HepG2 (cell line): ENCODE measurements at places on chromosomes 6 and 20. TPM values are rescaled to one million over a fixed set of nuclear protein-coding genes. Genes with fewer than 3 reads are reported as not detected.

DNA sequence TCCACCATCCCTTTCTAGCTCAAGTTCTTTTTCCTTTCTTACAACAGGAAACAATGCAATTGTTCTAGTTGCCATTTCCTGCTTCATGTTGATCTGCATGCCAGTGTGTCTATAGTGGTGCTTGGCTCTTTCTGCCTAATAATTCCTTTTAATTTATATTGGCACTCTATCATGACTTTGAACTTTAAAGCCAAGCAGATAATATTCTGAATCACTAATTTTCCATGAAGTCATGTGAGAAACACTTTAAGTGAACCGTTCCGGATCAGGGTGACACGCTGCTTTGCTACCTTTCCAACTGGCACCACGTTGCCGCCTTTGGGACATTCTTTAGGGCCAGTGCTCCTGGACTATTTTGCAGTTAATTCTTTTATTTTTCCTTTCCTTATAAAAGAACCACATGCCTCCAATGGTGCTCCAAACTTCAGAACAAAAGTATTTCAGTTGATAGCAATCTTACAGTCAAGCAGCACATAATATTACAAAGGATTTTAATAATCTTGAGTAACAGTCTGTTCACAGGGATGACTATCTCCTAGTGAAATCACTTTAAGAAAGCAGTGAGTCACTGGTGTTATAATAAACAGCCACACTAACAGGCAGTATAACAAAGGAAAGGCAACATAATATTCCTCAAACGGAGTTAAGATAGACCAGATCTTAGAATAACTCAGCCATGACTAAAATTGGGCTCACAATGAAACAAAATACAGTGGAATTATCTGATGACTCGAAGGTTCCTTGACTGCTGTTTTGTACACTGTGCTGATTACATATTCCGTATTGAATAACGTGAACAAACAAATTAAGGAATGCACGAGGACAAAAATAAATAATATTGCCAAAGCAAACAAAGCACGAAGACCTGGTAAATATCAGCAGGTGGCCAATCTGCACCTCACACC is 19.0 kb upstream of the BLOC1S5 start:
- no peak overlapping the region for H3K4me3 ChIP-seq
- H3K4me1 ChIP-seq: peaks cover 76% of the 10 kb centered on the region
- no peak for DNase-seq
- no peaks in the 10 kb centered on the region for H3K27me3 ChIP-seq
- peak overlapping the region; percentile 85 for H3K27ac ChIP-seq

- no peaks in the 10 kb centered on the region for H3K4me1 ChIP-seq
- no peak for DNase-seq
- peaks cover 43% of the 10 kb centered on the region for H3K27me3 ChIP-seq
- no peaks in the 10 kb centered on the region for H3K36me3 ChIP-seq
- no peak within 1 kb of the TSS for H3K27ac ChIP-seq
- H3K4me3 ChIP-seq: no peak within 1 kb of the TSS
Observed at GRCh38 chr20:63471981-63472831, at the start of gene KCNQ2. Gene KCNQ2 (minus strand): TSS chr20:63472655. CDS start chr20:63472463, 192 bp downstream.

DNA sequence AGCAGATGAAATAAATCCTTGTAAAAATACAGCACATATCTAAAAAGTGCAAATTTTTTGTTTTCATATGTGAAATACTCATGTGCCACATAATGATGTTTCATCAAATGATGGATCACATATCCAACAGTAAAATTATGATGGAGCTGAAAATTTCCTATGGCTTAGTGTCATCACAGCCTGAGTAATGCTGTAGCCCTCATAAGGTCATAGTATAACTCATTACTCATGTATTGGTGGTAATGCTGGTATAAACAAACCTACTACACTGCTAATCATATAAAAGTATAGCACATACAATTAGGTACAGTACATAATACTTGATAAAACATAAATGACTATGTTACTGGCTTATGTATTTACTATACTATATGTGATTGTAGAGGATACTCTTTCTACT is 12.9 kb downstream of the TSPYL1 start:
- no peak for DNase-seq
- no peak overlapping the region for H3K4me3 ChIP-seq
- H3K27ac ChIP-seq: no peak overlapping the region
- 0 out of 2 replicates have a peak, but pooled peaks cover 5% of the 10 kb centered on the region for H3K4me1 ChIP-seq
- no peaks in the 10 kb centered on the region for H3K27me3 ChIP-seq

- no peak overlapping the region for H3K4me3 ChIP-seq
- no peak overlapping the region for H3K27ac ChIP-seq
- DNase-seq: no peak
- no peaks in the 10 kb centered on the region for H3K27me3 ChIP-seq
- H3K36me3 ChIP-seq: no peaks in the 10 kb centered on the region
Observed at GRCh38 chr20:60541991-60542390, 583.8 kb downstream of the CDH26 start.

Gene CLDN20
- total RNA-seq: not detected in 2 replicates

DNA sequence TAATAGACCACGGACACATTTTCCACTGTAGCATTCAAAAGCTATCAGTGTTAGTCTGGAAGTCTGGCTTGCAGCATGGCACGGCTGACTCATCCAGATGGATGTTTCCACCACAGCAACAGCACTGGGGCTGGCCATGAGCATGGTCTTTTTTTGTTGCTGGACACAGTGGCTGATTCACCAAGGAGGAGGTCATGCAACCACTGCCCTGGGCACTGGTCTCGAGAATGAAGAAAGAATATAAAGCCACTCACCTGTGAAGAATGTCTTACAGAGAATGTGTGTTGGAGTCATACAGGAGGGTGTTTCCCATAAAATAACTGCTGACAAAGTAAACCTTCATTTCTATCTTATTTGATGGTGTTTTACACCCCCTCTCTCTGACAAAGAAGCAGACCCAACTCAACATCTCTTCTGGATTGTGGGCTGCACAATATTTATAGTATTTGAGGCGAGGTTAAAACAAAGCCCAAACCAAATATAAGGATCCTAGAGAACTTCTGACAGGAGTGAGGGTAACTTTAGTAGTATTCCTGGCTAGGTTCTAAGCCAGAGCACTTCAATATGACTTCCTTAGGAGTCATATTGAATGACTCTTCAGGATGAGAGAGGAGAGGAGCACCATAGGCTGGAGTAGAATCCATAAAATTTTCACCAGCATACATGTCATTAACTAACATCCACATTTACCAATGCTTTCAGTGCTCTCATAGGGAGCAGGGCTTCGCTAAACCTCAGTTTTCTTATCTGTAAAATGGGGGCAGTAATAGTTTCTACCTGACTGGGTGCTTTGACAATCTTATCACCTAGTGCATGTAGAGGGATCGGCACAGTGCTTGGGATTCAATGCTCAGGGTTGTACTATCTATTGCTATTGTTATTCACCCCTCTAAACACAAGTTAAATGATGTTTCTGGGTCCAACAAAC is 121.4 kb downstream of the KIF13A start:
- H3K27me3 ChIP-seq: no peaks in the 10 kb centered on the region
- no peak overlapping the region for H3K27ac ChIP-seq
- peak; percentile 53 for DNase-seq
- H3K4me3 ChIP-seq: no peak overlapping the region

- no peak for DNase-seq
- no peak overlapping the region for H3K4me3 ChIP-seq
- H3K36me3 ChIP-seq: no peaks in the 10 kb centered on the region
- no peak overlapping the region for H3K27ac ChIP-seq
- no peaks in the 10 kb centered on the region for H3K27me3 ChIP-seq
- no peaks in the 10 kb centered on the region for H3K4me1 ChIP-seq
Observed at GRCh38 chr6:161963634-161964234, 689.9 kb upstream of the AGPAT4 start.

Gene FHL5
- not detected in 2 replicates for total RNA-seq

Gene SLC4A11
- total RNA-seq: 1.1 and 3.9 TPM in 2 replicates

DNA sequence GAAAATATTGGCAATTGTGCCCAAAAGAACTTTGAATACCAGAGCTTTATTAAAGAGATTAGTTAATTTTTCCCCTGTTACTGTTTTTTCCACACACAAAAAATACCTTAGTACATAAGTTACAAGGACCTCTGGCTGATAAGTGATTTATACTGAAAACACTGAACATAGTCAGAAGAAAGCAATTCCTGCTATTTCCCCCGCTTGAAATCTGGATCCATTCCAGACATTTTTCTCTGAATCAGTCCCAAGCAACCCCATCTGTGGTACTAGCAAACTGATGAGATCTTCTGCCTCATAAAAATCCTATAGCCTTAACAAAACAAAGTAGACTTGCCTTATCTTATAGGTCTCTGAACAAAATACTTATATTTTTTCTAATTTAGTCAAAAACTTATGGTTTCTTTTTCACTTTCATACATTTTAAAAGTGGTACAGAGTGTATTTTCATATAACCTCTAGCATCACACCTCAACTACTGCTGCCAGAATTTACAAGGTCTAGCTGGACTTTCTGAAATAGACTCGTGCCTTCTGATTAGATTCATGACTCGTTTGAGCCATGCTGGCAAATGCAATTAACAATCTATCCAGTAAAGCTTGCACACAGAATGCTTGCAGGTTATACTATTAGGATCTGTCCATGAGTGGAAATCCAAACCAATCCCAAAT is 111.9 kb downstream of the TBX18 start:
- no peak overlapping the region for H3K4me3 ChIP-seq
- no peaks in the 10 kb centered on the region for H3K36me3 ChIP-seq
- H3K4me1 ChIP-seq: no peaks in the 10 kb centered on the region
- no peaks in the 10 kb centered on the region for H3K27me3 ChIP-seq
- DNase-seq: no peak
- no peak overlapping the region for H3K27ac ChIP-seq

GRCh38 chr20:24670341-24670872 is 201.0 kb downstream of the SYNDIG1 start:
- H3K36me3 ChIP-seq: no peaks in the 10 kb centered on the region
- H3K4me3 ChIP-seq: no peak overlapping the region
- no peaks in the 10 kb centered on the region for H3K4me1 ChIP-seq
- H3K27me3 ChIP-seq: 0 out of 2 replicates have a peak, but pooled peaks cover 7% of the 10 kb centered on the region
- no peak for DNase-seq

Gene USP49
- 2.9 TPM in 2 replicates for total RNA-seq

DNA sequence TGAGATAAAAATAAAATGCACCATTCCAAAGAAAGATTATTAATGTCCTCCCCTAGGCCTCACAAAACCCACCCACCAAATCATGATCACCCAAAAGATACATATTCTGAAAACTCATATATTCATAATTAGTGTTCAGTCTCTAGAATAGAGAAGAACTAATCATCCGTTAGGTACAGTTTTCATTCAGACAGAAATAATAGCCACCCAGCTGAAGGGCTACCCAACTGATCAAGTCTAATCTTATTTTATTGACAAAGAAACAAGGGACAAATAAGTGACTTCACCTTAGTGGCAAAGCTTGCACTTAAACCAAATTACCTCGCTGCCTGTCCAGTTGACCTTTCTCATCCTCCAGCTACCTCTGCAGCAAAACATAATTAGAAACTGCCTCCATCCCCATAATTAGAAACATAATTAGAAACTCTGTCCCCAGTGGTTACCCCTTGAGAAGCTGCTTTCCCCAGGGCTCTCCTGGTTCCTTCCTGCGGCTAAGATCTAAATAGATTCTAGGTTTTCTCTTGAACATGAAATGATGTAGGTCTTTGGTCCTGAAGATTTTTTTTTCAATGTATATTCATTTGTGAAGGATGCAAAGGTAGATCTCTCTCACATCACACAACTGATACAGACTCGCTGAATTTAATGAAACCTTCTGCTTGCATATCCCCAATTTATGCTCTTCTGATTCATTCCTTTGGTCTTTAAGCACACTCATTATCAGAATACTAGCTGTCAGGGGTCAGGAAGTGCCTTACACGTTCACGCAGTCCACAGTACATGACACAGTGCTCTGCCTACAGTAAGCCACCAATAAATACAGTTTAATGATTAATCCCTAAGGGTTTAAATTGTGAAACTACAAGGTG is 46.3 kb downstream of the HBS1L start:
- peak; percentile 57 for DNase-seq
- no peaks in the 10 kb centered on the region for H3K27me3 ChIP-seq
- peaks cover 16% of the 10 kb centered on the region for H3K4me1 ChIP-seq
- H3K27ac ChIP-seq: peak overlapping the region; percentile 26
- H3K36me3 ChIP-seq: no peaks in the 10 kb centered on the region; the same call in 2 of the 3 replicates

DNA sequence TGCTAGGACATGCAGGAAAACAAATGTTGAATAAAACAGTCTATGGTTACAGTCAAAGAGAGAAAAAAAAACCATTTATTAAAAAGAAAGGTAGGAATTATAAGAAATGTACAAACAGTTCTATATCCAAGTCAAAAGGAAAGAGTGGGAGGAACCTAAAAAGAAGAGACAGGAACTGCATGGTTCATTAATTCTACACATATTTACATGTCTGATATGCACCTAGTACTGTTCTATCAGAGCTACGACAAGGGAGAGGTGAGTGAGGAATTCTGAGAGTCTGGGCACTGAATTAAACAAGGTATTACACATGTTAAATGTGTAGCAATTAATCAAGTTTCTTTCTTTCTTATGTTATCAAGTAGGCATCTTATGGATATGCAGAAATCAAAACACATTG is 41.9 kb downstream of the SYCP2 start:
- H3K27ac ChIP-seq: no peak overlapping the region
- DNase-seq: no peak
- no peaks in the 10 kb centered on the region for H3K27me3 ChIP-seq
- no peaks in the 10 kb centered on the region for H3K36me3 ChIP-seq
- no peaks in the 10 kb centered on the region for H3K4me1 ChIP-seq

Gene TMC2
- not detected in 2 replicates for total RNA-seq

DNA sequence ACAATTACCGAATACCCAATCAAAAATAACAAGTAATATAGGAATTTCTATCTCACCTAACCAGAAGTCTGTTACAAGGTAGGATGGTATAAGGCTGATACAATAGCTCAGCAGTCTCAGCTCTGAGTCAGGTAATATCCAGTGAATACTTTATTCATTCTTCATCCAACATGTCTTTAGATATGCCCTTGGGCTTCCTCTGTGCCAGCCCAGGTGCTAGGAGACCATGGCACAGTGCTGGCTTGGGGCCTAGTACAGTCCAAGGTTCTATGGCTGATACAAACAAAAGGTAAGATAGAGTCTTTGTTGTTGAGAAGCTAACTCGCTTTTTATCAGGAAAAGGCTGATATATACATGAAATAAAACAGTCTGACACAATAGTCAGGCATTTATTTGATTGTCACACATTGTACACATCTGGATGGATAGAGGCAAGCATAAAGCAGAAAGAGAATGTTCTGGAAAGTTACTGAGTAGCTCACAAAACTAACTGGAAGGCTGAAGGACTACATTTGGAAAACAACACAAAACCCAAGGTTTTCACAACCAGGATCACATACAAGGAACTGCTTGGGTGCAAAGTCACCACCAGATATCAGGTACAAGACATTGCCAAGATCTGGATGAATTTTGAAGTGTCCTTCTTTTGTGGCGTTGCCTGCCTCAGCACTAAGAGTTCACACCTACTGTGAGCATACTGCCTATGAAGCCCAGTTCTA is 110.4 kb upstream of the SCAF8 start:
- no peak overlapping the region for H3K4me3 ChIP-seq
- H3K4me1 ChIP-seq: no peaks in the 10 kb centered on the region
- no peak overlapping the region for H3K27ac ChIP-seq
- DNase-seq: no peak
- no peaks in the 10 kb centered on the region for H3K27me3 ChIP-seq
- no peaks in the 10 kb centered on the region for H3K36me3 ChIP-seq

Gene AVP
- not detected in 2 replicates for total RNA-seq
